ENCODE measurements at places on chromosomes 2 and 18.

DNA sequence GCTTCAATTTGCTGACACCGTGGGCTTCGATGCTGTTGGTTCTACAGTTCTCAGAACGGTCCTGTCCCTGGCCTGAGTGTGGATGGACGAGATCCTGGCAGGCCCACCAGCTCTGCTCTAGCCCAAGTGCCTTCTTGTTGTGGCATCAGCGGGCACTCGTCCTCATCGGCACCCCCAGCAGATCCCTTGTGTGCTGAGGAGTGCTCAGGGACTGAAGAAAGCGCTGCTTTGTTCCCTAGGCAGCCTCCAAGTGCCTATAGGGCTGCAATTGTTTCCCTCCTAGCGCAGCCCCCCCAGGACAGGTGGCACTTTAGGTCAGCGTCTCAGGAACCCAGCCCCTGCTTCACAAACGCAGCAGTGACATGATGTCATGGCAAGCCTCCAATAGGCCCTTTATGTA is 217.7 kb downstream of the AGAP1 start:
- no peak for DNase-seq

DNA sequence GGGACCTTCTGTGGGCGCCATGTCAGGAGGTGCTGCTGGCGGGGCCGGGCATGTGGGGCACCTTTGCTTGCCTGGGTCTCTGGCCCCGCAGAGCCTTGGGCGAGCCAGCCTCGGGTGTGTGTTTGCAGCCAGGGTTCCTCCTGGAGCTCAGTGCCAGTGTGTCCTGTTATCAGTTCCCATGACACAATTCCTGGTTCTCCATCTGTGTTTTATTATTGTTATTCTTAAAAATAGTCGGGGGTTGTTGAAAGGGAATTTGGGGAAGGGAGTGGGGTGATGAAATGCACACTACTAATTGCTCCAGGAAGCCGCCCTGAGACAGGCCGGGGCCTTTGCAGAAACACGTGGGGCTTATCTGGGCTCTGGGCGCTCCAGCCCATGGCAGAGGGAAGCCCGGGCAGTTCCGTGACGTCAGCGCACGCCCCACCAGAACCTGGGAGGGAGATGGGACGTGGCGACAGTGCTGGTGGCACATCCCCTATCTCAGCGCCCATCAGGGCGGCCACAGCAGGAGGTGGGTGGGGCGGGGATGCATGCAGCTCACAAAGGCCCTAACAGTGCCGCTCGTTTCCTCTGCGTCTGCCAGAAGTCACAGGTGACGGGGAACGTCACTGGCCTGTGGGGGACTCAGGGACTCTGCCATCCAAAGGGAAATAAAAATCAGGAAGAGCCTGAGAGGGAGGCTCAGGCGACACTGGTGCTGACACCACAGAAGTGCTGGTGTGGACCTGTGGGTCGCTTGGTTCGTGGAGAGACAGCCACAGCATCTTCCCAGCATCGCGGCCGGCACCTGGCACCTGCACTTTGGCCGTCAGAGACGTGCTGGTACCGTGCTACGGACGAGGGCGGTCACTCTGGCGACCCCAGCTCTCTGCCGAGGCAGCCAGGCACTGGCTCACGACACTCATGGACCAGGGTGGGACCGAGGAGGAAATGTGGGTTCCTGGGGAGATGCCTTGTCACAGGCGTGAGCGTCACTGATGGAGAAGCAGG is 131.0 kb downstream of the NFATC1 start:
- no peak for DNase-seq

DNA sequence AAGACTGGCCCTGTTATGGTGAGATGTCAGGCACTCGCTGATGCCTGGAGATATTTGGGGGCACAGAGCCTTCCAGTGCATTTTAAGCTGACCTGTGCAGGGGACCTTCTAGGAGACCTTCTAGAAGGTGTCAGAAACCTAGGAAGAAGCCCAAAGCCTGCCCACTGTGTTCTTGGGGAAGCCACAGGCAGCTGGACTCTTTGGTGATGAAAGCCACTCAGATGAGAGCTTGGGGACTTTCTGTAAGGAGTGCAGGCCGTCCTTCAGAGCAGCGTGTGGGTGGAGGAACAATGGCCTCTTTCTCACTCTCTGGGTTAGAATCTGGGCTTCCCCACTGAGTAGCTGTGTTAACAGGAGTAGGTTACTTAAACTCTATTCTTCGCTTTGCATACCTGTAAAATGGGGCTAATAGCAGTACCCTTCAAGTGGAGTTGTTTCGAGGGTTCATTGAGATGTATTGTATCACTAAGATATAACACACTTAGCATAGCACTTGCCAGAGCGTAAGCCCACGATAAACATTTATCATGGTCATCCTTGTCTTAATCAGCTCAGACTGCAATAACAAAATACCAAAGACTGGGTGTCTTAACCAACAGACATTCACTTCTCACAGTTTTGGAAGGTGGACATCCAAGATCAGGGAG is 322.3 kb upstream of the EPAS1 start:
- DNase-seq: no peak

DNA sequence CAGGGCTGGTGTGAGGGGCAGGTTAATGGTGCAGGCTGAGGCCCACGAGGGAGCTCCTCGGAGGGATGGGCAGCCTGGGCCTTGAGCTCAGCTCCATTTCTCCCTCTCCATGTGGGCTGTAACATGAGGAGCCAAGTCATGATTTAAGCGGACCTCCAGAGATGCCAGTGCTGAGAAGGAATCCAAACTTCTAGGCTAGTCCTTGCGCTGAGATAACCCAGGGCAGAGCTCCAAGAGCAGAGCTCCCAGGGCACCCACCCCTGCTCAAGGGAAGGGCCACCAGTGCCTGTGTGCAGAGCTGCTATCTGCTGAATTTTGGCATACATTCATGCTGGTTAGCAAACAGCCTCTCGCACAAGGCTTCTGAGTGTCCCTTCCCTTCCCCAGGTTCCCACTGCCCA is 95.1 kb downstream of the MRO start:
- DNase-seq: no peak

DNA sequence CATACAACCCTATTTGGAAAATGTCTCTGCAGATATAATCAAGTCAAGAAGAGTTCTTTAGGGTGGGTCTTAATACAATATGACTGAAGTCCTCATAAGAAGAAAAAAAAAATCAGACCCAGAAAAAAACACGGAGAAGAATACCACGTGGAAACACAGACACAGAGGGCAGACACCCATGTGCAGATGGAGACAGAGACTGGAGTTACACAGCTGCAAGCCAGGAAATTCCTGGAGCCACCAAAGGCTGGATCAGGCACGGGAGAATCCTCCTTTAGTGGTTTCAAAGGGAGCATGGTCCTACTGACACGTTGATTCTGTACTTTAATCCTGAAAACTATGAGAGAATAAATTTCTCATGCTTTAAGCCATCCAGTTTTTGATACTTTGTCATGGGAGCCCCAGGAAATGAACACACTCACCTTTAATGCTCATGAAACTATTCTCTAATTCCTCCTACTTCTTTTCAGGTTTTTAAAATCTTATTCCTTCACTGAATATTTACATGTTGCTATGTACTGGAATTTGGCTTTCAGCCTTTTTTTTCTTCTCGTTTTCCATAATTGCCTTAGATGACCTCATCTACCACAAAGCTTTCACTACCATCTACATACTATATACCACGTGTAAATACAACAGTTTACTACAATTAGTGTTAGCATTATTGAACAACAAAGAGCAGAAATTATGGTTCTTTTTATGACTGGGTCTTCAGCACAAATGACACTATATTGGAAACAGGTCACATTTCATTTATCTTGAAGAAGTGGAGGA is 529.1 kb downstream of the IRS1 start:
- DNase-seq: no peak
